ENCODE measurements at places on chromosomes 13 and 19.
A peak's percentile ranks its signal among the peaks of the same experiment; 100 is the strongest.

DNA sequence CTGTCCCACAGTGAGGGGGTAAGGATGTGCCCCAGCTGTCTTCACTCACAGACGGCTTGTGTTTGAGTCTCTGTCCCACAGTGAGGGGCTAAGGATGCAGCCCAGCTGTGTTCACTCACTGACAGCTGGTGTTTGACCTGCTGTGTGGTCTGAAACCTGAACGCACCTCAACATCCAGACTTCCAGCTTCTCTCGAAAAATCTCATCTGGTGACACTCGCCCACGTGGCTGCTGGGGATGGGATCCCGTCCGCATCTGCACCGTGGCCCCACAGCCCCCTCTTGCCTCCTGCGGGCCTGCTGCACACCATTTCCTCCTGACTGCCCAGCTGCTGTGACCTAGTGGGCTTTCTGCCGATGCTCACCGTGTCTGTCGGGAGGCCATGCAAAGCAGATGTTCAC is 27.3 kb downstream of the CHAF1A start:
- no peak for DNase-seq

GRCh38 chr19:55113570-55114039 is 3.8 kb downstream of the PPP1R12C start:
- no peak for DNase-seq

GRCh38 chr19:10565028-10565566 is 713 bp downstream of the KRI1 start:
- DNase-seq: no peak

GRCh38 chr13:39149896-39150295 is 111.6 kb downstream of the NHLRC3 start:
- no peak for DNase-seq

DNA sequence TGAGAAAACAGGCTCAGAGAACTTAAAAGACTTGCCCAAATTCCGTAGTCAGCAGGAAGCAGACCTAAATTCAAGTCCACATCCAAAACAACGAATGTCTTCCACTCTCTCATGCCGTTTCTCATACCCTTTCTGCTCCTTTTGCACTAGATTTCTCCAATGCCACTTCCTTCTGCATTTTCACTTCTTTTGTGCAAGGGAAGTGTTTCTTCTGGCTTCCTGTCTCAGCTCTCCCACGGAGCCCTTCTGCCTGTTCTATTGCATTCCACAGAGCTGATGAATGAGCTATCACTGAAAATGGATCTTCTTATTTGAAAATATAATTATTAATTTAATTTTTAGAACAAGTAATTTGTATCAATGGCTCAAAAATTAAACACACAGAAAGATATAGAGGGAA is 56.1 kb upstream of the STK24 start:
- no peak for DNase-seq

GRCh38 chr19:19402656-19403372 is 2.7 kb upstream of the GATAD2A start:
- no peak for DNase-seq

DNA sequence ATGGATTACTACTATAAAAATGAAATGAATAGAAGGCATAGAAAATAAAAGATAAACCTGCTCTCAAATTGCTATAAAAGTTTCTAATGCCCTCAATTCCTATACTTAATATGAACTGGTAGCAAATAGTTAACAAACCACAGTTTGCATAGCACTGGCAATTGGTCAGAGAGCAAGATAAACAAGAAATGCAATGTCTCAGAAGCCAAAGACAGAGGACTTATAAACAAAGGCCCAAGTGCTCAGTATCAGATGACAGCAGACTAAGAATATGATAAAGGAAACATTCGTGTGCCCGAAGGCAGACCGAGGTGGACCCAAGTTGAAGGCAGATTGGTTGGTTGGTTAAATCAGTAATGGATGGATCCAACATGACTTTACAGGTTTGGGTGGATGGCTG is 50.6 kb downstream of the IPO5 start:
- no peak for DNase-seq

GRCh38 chr13:35848336-35849255 is 282.6 kb downstream of the DCLK1 start:
- no peak for DNase-seq

DNA sequence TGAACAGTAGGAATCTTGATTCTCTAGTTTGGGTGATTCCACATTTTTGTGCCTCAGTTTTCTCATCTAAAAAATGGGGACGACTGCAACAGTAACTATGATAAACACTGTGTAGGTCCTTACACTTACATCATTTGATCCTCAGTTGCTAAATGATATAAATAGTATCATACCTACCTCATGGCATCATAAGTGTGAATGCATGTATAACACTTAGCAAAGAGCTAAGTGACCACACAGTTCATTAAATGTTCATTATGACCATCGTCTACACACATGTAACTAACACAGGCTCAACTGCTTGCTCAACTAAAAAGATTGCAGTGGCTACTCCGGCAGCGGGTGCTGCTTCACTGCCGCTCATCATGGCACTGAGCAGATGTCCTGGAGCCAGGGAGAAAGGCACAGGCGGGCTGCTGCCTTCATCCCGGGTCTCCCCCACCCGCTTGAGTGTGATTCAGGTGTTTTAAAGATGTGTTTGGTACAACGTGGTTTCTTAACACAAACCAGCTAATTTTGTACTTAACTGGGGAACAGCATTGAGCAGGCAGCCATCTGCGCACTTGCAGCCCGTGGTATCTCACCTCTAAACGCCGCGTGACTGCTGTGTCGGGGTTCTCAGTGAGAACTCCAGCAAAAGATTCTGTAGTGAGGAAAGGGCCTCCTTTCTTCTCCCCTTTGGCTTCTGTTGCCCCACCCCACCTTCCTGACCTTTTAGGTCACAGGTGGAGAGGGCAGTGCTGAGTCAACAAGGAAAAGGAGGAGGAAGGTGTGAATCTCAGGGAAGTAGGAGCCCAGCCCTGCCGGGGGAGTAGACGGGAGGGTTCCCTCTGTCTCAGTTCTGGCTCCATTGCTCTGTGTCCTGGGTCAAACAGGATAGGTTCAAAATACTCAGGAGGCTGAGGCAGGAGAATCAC is 11.7 kb upstream of the ACTN4 start:
- DNase-seq: no peak

GRCh38 chr19:51002542-51003311 is 1.3 kb upstream of the KLK8 start:
- peak; percentile 38 for DNase-seq

- no peak for DNase-seq
These were observed 55.2 kb downstream of the ERCC5 start for GRCh38 chr13:102901056-102901455.

DNA sequence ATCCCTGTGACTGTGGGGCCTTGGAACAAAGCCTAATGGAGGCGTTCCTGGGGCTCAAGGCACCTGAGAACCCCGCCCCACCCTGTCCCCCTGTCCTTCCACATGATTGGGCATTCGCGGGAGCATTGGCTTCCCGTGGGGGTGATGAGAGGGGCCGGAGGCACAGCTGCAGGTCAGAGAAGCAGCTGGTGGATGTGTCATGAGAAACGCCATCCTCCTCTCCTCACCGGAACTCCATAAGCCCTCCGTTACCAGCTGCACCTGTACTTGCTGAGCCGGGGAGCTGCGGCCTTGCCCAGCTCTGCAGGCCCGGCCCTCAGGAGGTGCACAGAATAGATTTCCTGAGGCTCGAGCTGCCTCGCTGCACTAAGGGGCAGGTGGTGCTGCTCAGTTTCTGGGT is 42.0 kb downstream of the CAPN12 start:
- no peak for DNase-seq

DNA sequence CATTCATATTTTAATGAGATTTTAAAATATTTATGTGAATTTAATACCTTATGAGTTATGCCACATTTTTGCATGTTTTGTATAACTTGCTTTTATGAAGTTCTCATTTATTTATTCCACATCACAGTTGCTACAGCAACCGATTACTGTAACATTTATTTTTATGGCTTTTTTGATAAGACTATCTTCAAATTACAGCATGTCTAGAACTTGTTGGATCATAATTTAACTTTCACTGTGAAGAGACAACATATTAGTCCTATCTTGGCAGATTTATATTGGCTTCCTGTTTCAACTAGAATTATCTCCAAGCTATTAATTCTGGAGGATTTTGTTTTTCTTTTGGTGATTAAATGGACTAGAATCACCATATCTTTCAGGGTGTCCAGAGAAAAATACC is 793.7 kb upstream of the SLITRK5 start:
- no peak for DNase-seq

GRCh38 chr13:75550159-75550567 is 572 bp downstream of the UCHL3 start:
- DNase-seq: no peak

DNA sequence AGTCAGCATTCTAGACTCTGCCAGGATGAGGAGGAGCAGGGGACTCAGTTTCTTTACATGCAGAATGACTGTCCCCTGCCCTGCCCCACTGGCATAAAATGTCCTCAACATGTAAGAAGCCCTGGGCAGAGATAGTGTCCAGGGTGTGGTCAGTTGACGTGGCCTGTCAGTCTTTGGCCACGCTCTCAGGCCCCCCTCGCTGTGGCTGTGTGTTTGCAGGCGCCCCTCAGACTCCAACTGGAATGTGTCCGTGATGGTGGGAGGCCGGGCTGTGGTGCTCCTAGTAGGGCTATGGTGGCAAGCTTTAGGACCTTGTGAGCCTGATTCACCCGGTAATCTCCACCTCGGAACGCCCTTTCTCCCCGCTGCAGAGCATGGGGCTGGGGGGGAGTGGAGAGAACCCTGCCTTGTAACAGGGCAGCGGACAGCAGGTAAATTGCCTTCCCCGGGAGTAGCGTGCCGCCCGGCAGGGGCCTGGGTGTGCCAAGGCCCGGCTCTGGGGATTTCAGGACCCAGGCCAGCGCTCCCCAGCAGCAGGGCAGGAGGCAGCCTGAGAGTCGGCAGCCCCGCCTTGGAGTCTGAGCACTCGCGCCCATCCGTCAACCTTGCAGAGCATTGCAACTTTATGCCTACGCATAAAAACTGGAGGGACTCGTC is 62.3 kb downstream of the CHST8 start:
- DNase-seq: no peak

DNA sequence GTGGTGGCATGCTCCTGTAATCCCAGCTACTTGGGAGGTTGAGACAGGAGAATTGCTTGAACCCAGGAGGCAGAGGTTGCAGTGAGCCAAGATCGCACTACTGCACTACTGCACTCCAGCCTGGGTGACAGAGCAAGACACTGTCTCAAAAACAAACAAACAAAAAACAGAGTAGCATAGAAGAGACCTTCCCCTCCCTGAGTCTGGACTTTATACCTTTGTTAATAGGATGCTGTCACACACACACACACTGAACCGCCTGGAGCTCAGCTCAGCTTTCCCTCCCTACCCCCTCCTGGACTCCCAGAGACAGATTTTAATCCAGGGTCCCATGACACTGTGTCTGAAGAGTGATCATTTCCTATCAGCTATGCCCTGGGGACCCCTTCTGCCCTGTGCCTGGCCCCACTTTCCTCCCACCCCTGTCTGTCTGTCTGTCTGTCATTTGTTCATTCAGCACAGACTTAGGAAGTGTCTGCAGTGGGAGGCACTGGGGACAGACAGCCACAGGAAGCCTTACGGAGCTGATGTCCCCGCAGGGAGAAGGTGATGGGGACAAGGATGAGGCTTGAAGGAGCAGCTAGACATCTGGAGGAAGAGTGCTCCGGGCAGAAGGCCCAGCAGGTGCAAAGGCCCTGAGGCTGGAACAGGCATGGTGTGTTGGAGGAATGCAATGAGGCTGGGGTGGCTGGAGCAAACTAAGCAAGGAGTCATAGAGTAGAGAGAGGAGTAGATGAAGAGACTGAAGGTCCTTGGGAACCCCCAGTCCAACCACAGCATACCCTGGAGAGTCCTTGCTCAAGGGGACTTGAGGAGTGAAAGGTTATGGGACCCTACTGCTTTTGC is 4.9 kb downstream of the CERS4 start:
- no peak for DNase-seq

Measured in NCI-H1048 (cell line).